ENCODE measurements at places on chromosomes 6 and 20. TPM values are rescaled to one million over a fixed set of nuclear protein-coding genes. Genes with fewer than 3 reads are reported as not detected.
A peak's percentile ranks its signal among the peaks of the same experiment; 100 is the strongest.

GRCh38 chr20:34343458-34344211, 19.4 kb upstream of the ITCH start:
- peak; percentile 26 for DNase-seq

Gene TMEM244
- total RNA-seq, result not detected

- no peak for DNase-seq
Observed at GRCh38 chr20:6519556-6519955, 247.9 kb upstream of the BMP2 start.

DNA sequence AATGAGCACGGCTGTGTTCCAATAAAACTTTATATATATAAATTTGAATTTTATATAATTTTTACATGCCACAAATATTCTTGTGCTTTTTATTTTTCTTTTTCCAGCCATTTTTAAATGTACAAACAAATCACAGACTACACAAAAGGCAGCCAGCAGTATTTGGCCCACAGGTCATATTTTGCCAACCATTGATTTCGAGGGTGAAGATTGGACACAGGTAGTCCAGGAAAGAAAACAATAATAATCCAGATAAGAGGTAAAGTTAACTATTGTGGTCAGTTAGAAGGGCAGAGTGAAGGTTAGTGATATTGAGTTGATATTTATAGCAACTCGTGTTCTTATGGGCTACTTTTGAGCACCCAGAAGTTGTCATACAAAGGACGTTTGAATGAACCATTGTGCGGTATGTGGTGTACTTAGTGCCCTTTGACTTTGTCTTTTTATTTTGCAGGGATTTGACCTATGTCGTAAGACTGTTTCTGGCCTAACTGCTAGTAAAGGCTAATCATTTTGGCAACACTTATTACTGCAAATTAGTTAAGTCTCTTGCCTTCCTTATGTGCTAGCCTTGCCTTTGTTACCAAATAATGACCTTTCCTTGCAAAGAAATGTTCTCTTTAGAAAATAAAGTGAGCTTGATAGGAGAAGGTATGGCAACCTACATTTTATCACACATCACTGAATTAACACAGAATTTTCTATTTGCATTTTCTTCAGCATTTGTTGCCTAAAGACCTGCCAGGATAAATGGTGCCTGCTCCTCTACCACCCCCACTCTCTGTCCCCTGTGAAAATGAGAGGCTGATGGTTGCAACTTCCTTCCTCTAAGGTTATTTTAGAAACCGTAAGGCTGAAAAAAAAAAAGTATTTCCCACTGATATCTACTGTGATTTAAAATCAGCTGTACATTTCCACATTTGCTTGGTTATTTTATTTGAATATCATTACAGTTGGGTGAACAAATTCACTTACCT, 493.9 kb upstream of the SOX4 start:
- no peak for DNase-seq

Measured in left colon (tissue), 2 donors.